ENCODE measurements at places on chromosomes 3 and 15.

DNA sequence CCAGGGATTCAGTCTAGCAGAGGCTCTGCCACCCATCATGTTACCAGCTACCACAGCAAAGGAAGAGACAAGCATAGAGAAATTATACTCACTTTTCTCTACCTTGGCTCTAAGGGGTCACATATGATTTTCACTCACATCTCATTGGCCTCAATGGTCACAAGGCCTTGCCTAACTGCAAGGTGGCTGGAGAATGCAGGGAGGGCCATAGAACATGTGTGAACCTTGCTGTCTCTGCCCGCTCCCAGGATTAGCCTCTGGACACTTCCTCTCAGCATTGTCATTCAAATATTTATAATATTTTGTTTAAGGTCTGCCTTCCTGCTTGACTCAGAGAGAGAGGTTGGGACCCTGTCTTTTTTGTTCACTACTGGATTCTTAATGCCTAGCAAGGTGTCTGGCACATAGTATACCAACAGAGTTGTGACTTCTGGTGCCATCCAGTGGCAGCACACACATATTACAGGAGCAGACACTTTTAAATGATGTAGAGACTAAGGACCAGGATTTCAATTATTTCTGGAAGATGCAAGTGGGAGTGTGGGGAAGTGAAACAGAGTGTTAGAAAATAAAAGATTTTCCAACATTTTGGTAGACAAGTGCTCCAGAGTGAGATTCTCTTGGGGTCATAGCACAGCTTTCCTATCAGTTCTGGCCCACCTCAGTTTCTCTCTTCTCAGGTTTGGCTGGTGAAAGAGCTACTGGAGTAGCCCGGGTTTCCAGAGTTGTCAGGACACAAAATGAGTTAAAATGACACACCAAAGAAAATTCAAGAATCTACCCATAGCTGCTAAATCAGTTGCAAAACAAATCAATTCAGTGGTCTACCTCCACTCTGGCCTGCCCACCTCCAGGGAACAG, 119.0 kb upstream of the RASGRP1 start:
- peak; percentile 56 for DNase-seq

DNA sequence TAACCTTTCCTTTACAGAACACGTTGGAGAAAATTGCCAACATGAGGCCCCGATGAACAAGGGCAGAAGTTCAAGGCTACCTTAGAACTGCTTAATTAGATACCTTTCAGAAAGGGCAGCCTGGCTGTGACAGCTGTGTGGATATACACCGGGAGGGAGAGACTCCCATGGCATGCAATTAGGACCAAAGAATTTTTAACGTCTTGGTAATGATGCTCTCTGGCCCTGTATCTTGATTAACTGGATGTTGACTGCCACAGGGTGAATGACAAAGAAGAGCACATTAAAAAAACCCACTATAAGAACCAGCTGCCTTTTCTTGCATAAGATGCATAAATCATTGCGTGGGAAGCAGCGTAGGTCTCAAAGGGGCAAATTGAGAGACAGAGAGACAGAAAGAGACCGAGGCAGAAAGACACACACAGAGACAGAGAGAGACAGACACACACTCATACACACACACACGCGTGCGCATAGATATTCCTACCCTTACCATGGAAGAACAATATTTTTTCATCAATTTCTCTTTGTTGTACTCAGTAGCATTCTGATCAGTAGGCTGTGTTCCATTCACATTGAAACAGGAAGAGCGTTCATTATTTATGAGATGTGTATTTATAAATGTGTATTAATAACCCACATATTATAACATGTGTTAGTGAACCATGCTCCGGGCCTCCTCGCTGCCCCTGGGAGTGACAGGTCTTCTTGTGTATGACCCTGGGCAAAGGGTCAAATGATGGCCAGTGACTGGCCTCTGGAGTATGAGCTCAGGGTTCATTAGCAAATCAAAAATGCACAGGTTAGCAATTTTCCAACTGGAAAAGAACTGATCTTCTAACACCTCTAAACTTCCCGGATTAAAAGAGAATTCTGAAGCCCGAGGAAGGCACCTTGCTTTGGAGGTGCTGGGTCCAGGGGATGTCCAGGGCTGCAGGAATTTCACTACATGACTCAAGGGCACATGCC, 118.8 kb downstream of the NSMCE3 start:
- no peak for DNase-seq

DNA sequence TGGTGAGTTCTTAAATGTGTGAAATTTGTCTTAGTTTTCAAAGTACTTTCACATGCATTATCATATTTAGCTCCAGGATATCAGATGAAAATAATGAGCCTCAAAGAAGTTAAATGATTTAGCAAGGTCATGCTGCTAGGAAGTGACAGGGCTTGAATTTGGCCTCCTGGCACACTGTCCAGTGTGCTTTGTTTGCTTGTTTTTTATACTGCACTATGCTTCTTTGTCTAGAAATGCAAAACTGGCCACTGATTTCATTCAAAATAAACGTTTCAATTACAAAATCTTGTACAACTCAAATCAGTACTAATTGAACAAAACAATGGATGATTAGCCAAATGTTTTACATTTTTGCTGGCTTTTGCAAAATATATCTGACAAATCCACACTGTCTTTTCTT, 583.3 kb upstream of the CBLB start:
- DNase-seq = no peak

DNA sequence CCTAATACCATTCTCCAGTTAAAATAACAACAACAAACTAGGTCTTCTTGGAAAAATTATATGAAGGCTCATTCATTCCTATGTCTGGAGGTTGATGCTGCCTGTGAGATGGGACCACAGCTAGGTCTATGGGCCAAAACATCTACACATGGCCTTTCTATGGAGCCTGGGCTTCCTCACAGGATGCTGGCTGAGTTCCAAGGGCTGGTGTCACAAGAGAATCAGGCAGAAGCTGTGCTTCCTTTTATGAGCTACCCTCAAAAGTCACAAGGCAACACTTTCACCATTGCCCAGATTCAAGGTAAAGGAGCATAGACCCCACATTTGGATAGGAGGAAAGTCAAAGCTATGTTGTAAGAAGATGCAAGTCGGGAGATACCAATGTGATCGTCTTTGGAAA, 4.6 kb upstream of the RTP2 start:
- no peak for DNase-seq

DNA sequence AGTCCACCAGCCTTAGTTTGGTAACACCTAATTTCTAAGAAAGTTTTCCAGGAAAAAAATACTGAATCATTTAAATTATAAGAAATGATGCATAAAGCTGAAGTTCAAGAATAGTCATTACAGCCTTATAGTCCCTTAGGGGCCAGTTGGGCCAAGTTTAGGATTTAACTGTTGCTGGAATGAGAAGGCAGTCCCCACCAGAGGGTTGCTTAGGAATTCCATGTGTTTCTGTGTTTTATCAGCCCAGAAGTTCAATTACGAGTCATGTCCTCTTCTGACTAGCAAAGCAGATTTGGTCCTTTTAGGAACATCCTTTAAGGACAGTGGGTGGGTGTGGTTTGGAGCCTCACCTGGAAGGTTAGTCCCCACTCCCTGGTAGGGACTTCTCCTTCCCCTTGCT, 57.0 kb upstream of the NR2E3 start:
- no peak for DNase-seq

DNA sequence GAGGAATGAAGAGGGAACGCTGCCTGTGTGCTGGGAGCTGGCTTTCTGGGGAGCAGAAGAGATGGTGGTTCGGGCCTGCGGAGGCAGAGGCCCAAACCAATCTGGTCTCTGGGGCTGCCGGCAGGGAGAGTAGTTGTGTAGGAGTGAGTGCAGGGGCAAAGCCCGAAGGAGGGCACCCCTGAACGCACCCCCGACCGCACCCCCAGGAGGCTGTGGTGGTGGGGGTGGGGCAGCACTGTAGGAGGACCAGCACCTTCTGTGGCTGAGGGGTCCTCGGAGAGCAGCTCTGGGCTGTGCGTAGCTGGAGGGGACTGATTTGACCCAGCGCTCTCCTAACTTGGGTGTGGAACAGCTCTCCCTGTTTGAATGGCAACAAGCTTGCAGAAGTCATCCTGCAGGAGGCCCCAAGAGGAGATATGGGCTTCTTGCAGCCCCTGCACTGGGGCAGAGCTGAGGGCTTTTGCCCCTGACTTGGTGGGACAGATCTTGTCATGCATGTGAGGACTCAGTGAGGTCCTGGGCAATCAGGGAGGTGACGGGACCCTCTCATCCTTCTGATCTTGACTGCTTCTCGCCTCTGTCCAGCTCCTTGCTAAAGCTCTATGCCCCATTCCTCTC, 26.1 kb downstream of the C15orf39 start:
- DNase-seq = no peak

GRCh38 chr3:58322793-58323192, 9.9 kb upstream of the PXK start:
- DNase-seq = no peak

- no peak for DNase-seq
These were observed 42.4 kb downstream of the TMEM40 start for GRCh38 chr3:12716605-12717151.

- no peak for DNase-seq
These were observed 27.8 kb downstream of the GAP43 start for GRCh38 chr3:115651087-115651486.

DNA sequence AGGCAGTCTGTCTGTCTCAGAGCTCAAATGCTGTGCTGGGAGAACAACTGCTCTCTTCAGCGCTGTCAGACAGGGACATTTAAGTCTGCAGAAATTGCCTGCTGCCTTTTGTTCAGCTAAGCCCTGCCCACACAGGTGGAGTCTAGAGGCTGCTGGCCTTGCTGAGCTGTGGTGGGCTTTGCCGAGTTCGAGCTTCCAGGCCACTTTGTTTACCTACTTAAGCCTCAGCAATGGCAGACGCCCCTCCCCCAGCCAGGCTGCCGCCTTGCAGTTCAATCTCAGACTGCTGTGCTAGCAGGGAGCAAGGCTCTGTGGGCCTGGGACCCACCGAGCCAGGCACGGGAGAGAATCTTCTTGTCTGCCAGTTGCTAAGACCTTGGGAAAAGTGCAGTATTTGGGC, 25.0 kb upstream of the RPP14 start:
- DNase-seq = no peak

DNA sequence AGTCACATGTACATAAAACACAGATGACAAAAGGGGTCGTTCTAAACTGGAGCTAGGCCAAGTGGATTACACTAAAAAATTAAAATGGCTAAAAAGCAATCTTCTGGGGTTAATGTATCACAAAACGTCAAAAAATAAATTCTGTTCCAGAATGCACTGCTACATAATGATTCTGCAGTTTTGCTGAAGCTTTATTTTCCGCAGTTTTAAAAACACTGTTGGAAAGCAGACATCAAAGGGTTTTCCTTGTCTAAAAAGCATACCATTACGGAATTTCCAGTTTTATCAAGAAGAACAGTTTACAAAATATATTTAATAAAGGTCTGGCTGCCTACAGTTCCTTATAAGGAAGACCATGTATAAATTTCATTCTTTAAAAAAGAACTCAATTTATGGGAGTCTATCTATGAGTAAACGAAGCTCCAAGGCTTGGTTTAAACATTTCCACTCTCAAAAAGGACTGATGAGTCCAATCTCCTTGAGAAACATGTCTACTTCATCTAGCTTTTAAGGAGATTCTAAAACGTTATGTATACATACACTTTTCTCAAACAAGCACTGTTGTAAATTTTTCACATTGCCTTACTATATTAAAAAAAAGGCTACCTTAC, 1.3 kb downstream of the DMXL2 start:
- peak; percentile 28 for DNase-seq

Measured in retina (tissue), 1 donor.